ENCODE measurements at places on chromosomes 2 and 18. TPM values are rescaled to one million over a fixed set of nuclear protein-coding genes. Genes with fewer than 3 reads are reported as not detected.
A peak's percentile ranks its signal among the peaks of the same experiment; 100 is the strongest.

- peak; percentile 10 for DNase-seq
Observed at GRCh38 chr2:186891185-186891621, 42.2 kb upstream of the ZSWIM2 start.

GRCh38 chr2:171225302-171225980 is 64.7 kb upstream of the TLK1 start:
- peak; percentile 94 for DNase-seq

- no peak for DNase-seq
Observed at GRCh38 chr18:80145196-80145804, 36.2 kb downstream of the ADNP2 start.

DNA sequence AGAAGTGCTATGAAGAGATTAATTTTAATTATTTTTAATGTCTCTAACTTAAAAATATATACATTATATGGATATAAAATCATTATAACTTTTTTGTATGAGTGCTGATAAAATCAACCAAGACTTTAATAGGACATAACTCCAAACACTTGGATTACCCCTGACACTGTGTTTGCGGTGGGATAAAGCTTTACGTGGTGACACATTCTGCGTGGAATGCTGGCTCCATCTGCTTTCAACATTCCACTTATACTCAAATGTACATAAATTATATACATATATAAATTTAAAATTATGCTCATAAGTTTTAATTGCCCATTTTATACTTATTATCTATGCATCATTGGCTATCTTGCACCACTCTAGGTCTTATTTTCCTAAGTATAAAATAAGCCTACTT is 30.5 kb downstream of the LINC00305 start:
- no peak for DNase-seq

DNA sequence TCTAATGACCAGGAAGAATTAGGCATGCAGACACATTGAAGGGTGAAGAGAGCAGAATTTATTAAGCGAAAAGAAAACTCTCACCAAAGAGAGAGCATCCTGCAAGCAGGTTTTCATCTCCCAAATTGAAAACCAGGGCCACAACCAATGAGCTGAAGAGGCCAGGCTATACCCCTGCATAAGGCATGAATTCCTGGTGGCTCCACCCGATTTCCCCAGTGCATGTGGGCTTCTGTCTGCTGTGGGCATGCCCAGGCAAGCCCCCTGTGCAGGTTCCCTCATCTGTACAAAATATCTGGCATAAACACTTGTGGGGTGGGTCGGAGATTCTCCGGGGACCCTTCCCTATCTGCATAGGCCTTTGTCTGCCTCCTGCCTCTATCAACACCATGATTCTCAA is 621.6 kb upstream of the LRRTM1 start:
- DNase-seq = no peak

DNA sequence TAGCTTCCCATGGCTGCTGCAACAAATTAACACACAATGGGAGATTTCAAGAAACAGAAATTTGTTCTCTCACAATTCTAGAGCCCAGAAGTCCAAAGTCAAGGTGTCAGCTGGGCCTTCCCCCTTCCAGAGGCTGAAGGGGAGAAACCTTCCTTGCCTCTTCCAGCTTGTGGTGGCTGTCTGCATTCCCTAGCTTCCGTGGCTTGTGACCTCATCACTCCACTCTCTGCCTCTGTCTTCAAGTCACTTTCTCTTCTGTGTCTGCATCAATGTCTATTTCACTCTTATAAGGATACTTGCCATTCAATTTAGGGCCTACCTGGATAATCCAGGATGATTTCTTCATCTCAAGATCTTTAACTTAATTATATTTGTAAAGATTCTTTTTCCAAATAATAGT is 16.8 kb upstream of the SRBD1 start:
- peak; percentile 51 for DNase-seq

DNA sequence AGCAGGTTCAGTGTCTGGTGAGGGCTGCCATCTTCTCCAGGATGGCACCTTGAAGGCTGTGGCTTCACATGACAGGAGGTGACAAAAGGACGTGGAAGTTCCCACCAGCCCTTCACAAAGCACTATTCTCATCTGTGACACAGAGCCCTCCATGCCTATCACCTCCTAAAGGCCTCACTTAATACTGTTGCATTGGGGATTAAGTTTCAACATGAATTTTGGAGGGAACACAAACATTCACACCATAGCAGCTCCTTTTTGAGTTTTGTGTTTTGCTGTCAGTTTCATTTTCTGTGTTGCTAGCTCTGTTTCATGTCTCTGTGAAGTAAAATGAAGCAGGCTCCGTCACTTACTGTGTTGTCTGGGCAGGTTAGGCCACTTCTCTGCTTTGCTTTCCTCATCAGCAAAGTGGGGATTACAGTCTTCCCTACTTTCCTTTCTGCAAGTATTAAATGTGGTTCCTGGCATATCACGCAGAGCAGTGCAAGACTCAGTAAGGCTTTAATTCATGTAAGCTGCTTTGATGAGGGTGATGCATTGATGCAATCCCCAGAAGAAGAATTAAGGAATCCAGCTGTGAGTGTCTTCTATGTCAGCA is 31.6 kb downstream of the LIMS1 start:
- no peak for DNase-seq

DNA sequence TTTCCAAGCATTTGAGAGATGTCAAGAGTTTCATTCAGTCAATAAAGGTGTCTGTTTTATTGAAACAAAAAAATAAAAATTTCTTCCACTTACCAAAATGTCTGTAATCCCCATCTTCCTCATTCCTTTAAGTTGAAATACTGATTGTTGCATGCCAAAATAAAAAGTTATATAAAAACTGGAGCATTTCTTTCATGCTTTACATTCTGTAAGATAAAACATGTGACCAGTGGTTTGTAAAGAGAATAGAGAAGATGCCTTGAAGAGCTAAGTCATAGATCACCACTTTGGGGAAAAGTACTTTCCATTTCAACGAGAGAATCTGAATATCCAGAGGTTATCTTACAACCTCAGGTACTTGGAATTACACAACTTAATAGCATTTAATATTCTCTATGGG is 35.9 kb upstream of the MYO1B start:
- DNase-seq = no peak

DNA sequence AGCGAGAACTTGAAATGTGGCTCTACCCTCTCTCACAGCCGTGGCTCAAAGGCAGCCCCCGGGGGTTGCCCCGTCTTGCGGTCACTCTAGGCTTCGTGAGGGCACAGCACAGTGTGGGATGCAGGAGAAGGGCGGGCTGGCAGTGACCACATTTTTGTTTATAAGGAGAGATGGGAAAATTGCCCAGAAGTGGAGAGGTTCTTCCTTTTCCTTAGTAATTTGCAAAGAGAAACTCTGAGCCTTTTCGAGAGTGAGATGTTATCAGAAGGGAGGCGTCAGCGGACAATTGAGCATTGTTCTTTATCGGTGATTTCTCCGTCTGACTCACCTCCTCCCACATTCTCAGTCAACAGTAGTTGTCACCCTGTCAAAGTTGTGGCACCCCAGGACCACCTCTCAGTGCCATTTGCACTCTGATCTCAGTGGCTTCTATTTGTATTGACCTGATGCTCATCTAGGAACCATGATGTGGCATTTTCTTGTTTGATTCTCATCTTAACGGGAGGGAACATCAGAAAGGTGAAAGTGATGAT is 89.6 kb downstream of the ACAA2 start:
- peak; percentile 97 for DNase-seq

DNA sequence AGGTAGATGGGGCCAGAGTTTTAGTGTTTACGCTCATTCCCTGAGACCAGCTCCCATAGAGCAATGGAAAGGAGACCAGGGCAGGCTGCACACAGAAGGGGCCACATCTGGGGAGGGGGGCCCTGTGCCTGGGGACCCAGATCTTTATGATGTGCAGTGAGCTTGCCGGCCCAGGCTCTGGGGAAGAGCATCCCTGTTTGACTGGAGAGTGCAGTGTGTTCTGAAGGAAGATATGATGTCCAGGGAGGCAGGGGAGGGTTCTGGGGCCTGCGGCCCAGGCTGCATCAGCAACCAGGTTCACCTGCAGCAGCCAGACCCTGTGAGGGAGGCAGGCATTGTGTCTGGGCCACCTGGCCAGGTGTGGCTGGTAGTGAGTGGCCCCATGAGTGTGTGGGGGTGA is 13.8 kb downstream of the TPO start:
- no peak for DNase-seq

GRCh38 chr2:86441882-86442641 is 891 bp downstream of the KDM3A start:
- peak; percentile 60 for DNase-seq

DNA sequence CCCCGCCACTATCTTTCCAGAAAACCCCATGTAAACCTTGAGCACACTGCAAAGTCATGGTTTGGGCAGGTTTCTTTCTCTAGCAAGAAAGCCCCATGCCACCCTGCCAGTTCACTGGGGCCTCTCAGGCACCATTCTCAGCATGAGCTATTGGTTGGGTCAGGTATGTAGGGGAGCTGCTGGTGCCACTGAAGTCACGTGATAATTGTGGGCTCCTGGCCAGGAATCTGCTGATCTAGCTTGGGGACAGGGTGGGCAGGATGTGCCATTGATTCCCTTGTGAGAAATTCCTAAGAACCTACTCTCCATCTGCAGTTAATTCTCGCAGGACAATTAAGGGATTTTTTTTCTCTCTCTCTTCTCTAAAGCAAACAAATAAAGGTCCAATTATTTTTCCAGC is 26.5 kb upstream of the HNMT start:
- peak; percentile 20 for DNase-seq

DNA sequence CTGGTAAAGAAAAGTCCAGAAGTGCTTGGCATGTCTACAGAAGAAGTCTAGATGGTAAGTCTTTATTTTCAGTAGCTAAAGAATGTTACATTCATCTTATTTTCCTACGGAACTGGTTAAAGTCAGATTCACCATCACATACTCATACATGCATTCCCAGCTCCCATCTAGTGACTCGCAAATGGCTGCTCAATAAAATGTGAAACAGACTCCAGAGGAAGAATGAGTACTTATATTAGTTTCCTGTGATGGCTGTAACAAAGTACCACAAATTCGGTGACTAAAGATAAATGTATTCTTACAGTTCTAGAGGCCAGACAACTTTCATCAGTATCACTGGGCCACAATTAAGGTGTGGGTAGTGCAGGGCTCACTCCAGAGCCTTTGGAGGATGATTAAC is 797.2 kb downstream of the SATB2 start:
- no peak for DNase-seq

DNA sequence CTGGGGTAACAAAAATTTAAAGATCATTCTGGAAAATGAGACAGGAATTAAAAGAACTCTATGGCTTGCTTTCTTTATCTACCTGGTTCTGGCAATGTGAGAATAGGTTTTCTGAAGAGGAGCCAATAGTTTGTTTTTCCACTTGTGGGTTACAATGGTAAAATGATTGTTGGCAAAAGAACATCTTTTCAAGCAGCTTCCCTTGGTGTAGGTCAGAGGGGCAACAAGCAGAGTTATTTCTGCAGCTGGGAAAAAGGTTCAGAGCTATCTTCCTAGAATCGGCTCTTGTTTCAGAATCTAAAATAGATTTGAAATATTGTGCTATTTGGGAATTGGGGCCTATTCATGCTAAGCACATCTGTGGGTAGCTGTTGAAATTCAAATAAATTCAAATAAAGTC is 11.5 kb upstream of the TSPYL6 start:
- DNase-seq = no peak

DNA sequence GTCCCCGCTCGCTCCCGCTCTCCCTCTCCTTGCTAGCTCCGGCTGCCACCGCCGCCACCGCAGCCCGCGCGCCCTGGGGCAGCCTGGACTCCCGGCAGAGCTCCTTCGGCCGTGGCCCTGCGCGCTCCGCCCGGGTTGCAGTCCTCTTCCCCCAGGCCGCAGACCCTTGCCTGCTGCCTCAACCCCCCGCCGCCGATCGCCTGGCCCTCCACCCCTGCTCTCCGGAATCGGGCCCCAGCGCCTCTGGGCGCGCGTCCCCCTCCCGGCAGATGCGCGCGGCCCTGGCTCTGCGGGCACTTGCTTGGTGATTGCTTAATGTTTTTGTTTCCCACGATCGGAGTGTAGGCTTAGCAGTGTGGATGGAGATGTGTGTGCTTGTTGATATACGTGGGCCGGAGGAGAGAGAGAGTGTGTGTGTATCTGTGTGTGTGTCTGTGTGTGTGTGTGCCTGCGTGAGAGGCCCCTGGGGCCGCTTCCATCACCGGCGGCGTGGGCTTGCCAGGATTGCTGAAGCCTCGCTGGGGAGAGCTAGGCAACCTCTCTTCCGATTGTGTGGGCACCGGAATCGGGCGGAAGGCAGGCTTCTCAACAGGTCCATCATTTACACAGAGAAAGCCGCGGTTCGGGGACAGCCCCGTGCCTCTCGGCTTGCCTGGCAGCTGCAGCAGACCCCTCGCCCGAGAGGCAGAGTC is 877 bp downstream of the INHBB start:
- peak; percentile 32 for DNase-seq

DNA sequence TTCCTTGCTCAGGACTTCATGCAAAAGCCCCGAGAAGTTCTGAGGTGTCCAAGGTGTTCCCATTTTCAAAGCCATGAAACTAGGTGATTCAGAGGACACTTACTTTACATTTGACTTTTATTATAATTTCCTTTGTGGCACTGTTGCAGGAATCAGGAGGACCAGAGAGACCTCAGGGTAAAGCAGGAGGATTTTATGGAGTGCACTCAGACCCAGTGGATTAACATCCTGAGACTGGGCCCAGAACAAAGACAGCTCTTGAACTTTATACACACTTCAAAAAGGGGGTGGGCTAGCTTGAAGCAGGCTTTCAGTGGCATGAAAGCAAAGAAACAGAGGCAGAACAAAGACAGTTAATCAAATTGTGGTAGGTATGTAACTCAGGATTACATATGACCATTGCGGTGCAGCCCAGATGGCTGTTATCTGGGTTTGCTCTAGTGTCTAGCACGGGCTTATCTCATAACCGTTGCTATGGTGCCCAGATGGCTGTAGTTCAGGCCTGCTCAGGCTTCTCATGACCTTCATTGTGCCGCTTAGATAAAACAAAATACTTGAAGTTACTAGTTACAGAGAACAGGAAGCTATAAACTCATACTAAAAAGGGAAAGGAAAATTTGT is 39.4 kb downstream of the TMEM182 start:
- DNase-seq = peak; percentile 6

- DNase-seq = no peak
Observed at GRCh38 chr2:10344105-10345066, 41.7 kb downstream of the HPCAL1 start.

GRCh38 chr18:48688961-48689360 is 150.1 kb downstream of the CTIF start:
- no peak for DNase-seq

DNA sequence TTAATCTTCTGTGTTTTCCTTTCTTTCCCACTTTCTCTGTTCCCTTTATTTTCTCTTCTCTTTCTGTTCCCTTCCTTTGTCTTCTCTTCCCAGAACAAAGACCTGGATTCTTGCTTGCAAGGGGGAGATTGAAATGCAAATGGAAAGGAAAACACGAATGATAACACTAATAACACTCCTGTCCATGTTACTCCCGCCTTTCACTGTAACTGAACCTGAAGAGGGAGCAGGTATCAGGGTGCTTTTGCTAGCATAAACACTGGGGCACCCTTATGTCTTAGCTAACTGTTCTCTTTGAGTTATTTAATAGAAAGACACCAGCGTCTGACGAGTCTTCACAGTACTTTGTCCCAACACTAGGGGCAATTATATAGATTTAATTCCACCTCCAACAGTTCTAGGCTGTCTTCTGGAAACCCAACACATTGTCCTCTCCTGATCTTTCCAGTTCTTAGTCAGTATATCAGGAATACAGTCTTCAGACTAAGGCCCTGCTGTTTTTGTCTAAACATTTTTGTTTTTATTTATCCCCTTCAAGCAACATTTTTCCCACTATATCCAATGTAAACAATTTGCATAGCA is 99.2 kb downstream of the PTPRM start:
- DNase-seq = no peak

The TTLL4 gene
- 17.9 TPM for total RNA-seq

The SERPINB3 gene
- total RNA-seq = not detected

The GKN2 gene
- total RNA-seq = not detected

The DSG4 gene
- total RNA-seq = not detected

The ADAM23 gene
- total RNA-seq = not detected

The ROCK1 gene
- total RNA-seq = 6.3 TPM

The CAD gene
- 12.6 TPM for total RNA-seq

The UGT1A10 gene
- total RNA-seq = not detected

Data from M059J (cell line).